ENCODE measurements at places on chromosomes 16 and 17. TPM values are rescaled to one million over a fixed set of nuclear protein-coding genes. Genes with fewer than 3 reads are reported as not detected.

Gene MYO15B
- 286 TPM for total RNA-seq

Gene CD300A
- 8.2 TPM for total RNA-seq

DNA sequence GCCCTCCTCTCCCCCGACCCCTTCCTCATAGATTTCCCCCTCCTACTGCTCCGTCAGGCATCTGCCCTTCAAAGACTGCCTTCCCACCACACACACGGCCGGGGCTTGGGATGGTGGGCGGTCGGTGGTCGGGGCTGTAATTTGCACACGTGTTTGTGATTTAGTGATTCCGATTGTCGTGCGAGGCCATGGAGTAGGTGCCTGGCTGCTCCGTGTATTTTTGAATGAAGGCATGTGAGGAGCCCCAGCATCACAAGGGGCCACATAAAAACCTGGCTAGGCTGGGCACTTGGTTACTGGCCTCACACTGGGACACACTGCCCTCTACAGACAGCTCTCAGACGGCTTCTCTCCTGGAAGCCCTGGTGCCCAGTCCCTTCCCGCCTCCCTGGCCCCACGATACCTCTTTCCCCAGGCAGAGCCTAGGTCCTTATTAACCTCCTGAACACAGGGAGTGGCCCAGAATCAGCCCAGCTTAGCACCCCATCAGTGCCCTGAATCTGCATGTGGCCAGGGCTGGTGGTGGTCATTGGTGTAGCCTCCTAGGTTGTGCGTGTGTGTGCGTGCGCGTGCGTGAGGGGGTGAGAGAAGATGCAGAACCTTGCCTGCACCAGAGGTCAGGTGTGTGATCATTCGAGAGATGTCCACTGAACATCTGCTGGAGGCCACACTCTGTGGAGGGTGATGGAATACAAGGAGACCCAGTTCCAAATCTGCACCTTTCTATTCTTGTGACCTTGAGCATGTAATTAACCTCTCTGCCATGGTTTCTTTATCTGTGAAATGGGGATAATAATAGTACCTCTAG is 1.3 kb upstream of the SOCS1 start:
- H3K27ac ChIP-seq: peak overlapping the region; percentile 98
- H3K36me3 ChIP-seq: no peaks in the 10 kb centered on the region

DNA sequence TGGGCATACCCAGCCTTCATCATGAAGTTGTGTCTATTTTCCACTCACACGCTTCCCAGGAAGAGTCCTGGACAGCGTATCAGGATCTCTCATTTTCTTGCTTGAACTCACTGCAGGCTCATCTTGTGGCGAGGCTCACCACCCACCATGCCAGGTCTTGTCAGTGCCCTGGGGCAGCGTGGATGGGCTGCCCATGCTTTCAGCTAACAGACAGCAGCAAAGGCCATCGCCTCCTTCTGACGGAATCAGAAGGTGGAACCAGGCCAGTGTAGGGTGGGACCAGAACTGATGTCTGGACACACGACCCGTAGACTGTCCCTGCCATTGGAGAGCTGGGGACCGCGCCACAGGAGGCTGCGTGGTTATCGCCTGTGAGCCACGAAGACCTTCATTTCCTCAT is 169.4 kb downstream of the FOXL1 start:
- H3K4me3 ChIP-seq: no peak overlapping the region
- DNase-seq: no peak
- no peaks in the 10 kb centered on the region for H3K27me3 ChIP-seq
- no peaks in the 10 kb centered on the region for H3K4me1 ChIP-seq
- no peaks in the 10 kb centered on the region for H3K36me3 ChIP-seq

GRCh38 chr16:71426069-71426879 is 15.6 kb downstream of the TLE7 start:
- DNase-seq: peak; percentile 62
- H3K36me3 ChIP-seq: no peaks in the 10 kb centered on the region
- H3K4me3 ChIP-seq: no peak overlapping the region
- H3K27ac ChIP-seq: no peak overlapping the region

GRCh38 chr17:27541301-27542023 is 85.2 kb downstream of the KSR1 start:
- H3K4me3 ChIP-seq: no peak overlapping the region
- H3K4me1 ChIP-seq: peaks cover 7% of the 10 kb centered on the region
- no peaks in the 10 kb centered on the region for H3K36me3 ChIP-seq
- H3K27me3 ChIP-seq: no peaks in the 10 kb centered on the region
- no peak overlapping the region for H3K27ac ChIP-seq
